ENCODE measurements at places on chromosomes 4 and X.

DNA sequence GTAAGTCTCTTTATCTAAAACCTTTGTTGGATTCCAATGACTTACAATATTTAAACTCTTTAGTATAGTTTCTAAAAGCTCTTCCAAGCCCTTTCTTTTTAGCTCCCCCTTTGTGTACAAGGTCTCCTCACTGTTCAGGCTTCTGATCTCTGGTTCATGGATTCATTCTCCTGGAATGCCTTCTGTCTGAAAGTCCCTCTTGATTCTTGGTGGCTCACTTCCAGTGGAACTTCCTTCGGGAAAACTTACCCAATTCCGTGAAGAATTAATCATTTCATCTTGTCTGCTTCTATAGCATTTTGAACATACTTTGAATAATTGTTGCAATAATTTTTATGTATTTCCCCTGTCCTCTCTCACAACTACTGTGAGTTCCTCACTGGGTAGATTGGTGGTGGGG is 3.6 kb downstream of the ARHGAP24 start:
- no peak for DNase-seq

- DNase-seq = no peak
Observed at GRCh38 chr4:86218746-86219473, 140.9 kb downstream of the MAPK10 start.

DNA sequence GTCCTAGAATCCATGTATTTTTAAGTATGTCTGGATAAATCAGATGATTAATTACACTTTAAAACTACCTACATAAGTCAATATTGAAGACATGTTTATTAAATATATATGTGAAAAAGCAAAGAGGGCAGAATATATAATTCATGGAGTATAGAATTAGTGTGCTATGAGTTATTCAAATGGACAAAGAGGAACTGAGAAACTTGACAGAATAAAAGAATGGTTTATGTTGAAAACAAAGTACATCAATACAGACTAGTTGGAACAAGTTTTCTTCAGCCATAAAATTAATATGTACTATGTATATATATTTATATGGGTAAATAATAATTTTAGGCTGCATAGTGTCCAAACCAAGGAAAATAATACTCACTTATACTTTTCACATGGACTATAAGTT is 173.5 kb downstream of the NPFFR2 start:
- DNase-seq = no peak

DNA sequence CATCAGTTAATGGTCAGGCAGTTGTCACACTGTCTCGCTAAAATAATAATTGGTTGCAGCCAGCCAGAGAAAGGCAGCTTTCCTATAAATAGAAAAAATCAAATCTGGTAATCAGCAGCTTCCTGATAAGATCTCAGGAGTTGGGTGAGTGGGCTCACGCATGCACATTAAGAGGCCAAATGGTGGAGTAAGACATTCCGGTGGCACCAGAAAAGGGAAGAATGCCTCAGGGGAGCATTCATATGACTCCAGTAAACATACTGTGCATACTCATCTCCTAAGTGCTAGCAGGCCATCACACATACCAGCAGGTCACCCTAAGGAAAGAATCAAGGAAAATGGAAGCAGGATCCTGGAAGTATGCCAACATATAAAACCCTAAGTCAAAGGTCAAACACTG is 40.1 kb downstream of the UGT2B15 start:
- no peak for DNase-seq

DNA sequence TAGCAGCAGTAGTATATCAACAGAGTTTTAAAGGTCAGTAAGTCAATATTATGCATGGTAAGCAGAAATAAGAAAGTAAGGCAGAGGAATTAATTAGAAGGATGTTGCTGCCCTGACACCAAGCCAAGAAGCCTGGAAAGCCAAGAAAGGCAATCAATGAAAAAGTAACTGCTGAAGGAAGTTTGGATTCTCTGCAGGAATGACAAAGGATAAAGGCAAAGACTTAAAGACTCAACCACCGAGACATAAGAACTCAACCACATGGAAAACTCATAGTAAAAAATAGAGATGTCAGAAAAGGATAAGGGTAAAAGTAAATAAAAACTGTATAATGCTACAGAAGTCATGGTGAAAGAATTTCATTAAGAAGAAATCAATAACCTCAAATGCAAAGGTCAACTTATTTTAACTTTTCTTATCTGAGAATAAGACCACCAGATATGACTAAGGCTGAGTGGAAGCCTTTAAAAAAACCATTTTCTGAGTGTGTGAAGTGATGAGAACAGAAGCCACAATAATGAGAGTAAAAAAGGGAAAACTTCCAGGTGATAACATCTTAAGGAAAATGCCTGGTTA is 55.2 kb downstream of the NEK1 start:
- DNase-seq = no peak
